ENCODE measurements at places on chromosomes 13 and 19.

GRCh38 chr19:41430922-41431321 lies 3.7 kb upstream of the B3GNT8 start:
- H3K4me1 ChIP-seq, result no peaks in the 10 kb centered on the region
- H3K27me3 ChIP-seq, result no peaks in the 10 kb centered on the region
- no peak overlapping the region for H3K4me3 ChIP-seq
- peaks cover 44% of the 10 kb centered on the region for H3K36me3 ChIP-seq
- DNase-seq, result no peak
- no peak overlapping the region for H3K27ac ChIP-seq

- H3K36me3 ChIP-seq, result no peaks in the 10 kb centered on the region
- H3K27ac ChIP-seq, result no peak overlapping the region
- no peaks in the 10 kb centered on the region for H3K4me1 ChIP-seq
- no peaks in the 10 kb centered on the region for H3K27me3 ChIP-seq
- no peak overlapping the region for H3K4me3 ChIP-seq
- DNase-seq, result no peak
Observed at GRCh38 chr19:7000333-7000732, 20.9 kb downstream of the MBD3L2B start.

DNA sequence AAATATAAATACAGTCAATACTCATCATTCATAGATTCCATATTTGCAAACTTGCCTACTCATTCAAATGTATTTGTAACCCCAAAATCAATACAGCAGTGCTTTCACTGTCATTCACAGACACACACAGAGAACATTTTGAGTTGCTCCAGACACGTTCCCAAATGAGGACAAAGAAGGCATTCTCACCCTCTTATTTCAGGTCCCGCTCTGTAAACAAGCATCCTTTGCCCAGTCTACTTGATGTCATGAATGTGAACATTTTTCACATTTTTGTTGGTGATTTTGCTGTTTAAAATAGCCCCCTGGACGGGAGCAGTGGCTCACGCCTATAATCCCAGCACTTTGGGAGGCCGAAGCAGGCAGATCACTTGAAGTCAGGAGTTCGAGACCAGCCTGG lies 15.5 kb downstream of the C19orf47 start:
- no peak overlapping the region for H3K4me3 ChIP-seq
- H3K27ac ChIP-seq, result no peak overlapping the region
- H3K36me3 ChIP-seq, result peaks cover 72% of the 10 kb centered on the region
- no peak for DNase-seq
- H3K27me3 ChIP-seq, result no peaks in the 10 kb centered on the region
- no peaks in the 10 kb centered on the region for H3K4me1 ChIP-seq

GRCh38 chr13:78334059-78334458 lies 269.3 kb downstream of the POU4F1 start:
- no peak overlapping the region for H3K27ac ChIP-seq
- no peak for DNase-seq
- no peaks in the 10 kb centered on the region for H3K36me3 ChIP-seq
- no peak overlapping the region for H3K4me3 ChIP-seq
